NCI-H2029 treated with DMSO at 0.1 percent for 48 hours (cell line): ENCODE measurements at places on chromosomes 6 and 20.
A peak's percentile ranks its signal among the peaks of the same experiment; 100 is the strongest.

DNA sequence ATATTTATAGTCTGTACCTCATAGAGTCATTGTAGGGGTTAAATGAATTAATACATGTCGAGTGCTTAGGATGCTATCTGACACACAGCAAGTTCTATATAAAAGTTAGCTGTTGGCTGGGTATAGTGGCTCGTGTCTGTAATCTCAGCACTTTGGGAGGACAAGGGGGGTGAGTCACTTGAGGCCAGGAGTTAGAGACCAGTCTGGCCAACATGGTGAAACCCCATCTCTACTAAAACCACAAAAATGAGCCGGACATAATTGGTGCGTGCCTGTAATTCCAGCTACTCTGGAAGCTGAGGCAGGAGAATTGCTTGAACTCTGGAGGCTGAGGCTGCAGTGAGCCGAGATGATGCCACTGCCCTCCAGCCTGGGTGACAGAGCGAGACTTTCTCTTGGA, 222.9 kb downstream of the UBE3D start:
- DNase-seq = no peak

- DNase-seq = no peak
These were observed 173.4 kb downstream of the SLC16A10 start for GRCh38 chr6:111260570-111261298.

- DNase-seq = no peak
These were observed 44.1 kb downstream of the TXNDC5 start for GRCh38 chr6:7866526-7866925.

GRCh38 chr20:20010639-20011500, 6.3 kb upstream of the NAA20 start:
- peak; percentile 32 for DNase-seq

- no peak for DNase-seq
These were observed 101.0 kb upstream of the NHSL1 start for GRCh38 chr6:138600261-138600660.

GRCh38 chr6:44697327-44697726, 309.8 kb downstream of the CDC5L start:
- DNase-seq = no peak
